ENCODE measurements at places on chromosomes 4 and X.

DNA sequence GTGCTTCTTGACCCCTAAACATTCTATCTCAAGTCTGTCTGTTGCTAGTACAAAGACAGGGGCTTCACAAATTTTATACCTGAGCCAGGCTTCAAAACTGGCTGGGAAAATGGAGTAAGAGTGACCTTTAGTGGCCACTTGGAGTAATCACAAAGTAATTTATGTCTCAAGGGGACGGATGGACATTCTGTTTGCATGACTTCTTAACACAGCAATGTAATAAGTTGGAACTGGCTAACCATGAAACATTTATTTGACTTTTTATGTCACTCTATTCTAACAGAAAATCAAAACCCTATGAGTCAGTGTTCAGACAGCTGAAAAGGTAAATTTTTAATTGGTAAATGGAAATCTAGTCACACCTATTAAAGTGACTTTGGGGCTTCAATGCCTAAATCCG is 600.6 kb downstream of the ANKRD50 start:
- DNase-seq = peak; percentile 82

GRCh38 chr4:70365479-70365878 is 4.9 kb downstream of the SMR3A start:
- DNase-seq = no peak

GRCh38 chr4:183808097-183808456 is 97.0 kb upstream of the STOX2 start:
- no peak for DNase-seq

DNA sequence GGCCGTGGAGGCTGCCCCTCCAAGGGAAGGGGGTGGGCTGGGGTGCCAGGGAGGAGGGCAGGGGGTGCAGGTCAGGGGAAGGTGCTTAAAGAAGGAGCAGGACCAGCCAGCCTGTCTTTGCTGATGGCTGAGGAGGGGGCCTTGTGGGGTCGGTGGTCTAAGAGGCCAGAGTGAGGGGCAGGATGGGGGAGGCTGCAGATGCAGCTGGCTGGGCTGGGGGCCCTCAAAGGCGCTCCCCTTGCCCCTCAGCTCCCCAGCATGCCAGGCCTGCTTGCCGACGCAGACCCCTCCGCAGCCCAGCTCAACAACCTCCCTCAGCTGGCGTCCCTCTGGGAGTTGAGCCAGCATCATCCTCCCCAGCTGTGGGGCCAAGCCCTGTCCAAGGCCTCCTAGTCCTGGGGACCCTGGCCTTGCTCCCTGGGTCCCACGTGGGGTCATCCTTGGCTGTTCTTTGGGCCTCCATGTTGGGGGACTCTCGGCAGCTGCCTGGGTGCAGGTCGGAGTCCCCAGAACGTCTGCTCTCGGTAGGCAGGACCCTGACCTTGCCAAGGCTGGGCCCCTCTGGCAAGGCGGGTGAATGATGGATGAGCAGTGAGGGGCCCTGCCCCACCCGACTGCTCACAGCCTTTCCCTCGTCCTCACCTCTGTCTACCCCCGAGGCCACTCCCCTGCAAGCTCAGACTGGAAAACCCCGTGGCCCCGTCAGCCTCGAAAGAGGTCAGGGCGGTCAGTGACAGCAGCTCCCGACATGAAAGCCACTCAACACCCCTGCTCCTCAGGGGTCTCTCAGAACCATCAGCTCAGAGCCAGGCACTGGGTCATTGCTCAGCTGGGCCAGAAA is 119.4 kb downstream of the FAM53A start:
- no peak for DNase-seq

- no peak for DNase-seq
Measured at GRCh38 chr4:2847302-2847871, 3.7 kb downstream of the ADD1 start.

- DNase-seq = peak; percentile 82
Measured at GRCh38 chrX:147958291-147958690, 22.8 kb upstream of the FMR1NB start.

GRCh38 chr4:186069729-186070128 is 773 bp downstream of the TLR3 start:
- DNase-seq = no peak

DNA sequence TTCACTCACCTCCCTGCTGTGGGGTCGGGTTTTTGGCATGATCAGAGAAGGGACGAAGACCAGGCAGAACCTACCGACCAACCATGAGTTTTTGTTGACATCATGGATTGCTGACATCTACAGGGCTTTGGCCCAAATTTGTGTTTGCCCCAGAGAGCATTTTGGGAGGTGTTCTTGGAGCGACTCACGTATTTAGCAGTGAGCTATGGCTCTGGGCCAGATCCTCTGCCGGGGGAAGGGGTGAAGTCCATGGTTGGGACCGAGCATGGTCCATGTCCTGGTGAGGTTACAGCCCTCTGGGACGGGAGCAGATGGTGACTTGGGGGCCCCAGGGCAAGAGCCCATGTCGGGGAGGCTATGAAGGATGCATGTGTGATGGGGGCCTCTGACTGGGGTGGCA is 17.4 kb downstream of the SORCS2 start:
- DNase-seq = peak; percentile 66

DNA sequence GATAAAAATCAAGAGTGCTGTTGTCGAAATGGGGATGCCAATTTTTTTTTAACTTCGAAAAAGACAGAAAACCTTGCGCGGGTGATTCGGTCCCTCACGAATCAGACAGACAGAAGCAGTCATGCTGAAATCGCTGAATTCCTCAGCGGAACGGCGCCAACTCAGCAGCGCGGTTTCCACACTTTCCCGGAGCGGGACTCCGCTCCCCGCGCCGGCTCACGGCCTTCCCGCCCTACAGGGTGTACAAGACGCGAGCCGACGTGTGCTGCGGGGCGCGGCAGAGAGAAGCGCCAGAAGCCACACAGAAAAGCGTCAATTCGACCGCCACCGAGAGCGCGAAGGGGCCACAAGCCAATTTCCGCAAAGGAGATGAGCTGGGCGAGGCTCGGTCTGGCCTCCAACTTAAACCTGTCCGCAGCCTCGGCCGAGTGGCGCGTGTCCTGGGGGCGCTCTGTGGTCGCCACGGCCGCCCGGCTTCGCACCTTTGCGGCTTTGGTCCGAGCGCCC is 1.3 kb downstream of the NEXMIF start:
- DNase-seq = peak; percentile 1

DNA sequence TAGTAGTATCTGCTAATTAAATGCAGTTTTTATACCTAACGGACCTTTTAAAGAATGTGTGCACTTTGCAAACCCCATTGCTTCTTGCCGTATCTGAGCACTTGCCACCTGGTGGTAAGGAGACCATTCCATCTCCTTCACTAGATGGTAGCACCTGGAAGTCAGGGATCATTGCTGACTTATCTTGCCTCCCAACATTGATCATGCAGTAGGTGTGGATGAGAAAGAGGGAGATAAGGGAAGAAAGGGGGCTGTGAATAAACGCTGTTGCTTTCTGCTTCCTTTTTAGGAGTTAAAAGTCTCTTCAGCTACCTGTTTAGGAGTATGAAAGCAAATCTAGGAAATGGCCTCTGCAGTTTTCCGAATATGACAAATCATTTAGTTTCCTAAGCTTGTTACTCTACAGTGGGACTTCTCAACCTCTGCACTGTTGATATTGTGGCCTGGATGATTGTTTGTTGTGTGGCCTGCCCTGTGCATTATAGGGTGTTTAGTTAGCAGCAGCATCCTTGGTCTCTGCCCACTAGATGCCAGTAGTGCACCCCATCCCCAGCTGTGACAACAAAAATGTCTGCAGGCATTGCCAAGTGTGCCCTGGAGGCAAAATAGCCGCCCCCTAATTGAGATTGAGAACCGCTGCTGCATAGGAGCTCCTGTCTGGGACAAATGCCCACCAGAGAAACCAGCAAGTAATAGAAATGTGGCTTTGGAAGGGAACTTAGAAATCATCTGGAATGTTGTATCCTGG is 38.8 kb downstream of the GAB1 start:
- no peak for DNase-seq

- no peak for DNase-seq
Measured at GRCh38 chr4:174873931-174874330, 44.2 kb upstream of the ADAM29 start.

DNA sequence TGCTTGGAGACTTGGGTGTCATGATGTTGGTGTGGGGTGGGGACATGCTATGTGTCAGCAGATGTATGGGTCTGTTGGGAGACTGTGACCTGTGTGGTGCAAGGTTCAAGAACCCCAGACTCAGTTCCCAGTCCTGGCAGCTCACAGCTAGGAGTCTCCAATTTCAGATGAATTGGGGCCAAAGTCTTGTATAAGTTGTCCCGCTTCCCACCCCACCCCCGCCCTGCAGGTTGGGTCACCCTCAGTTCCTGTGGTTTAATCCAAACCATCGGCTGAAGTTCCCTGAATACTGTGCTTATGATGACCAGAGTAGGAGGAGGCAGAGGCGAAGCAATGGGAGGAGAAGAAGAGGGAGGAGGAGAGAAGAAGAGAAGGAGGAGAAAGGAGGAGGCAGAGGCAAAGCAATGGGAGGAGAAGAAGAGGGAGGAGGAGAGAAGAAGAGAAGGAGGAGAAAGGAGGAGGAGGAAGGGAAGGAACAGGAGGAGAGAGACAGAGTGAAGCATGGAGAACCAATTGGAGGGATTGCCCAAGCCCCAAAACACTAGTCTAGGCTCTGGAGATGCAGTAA is 112.6 kb downstream of the EFNB1 start:
- DNase-seq = peak; percentile 42

- peak; percentile 62 for DNase-seq
Measured at GRCh38 chrX:68571610-68572311, 72.9 kb downstream of the YIPF6 start.

DNA sequence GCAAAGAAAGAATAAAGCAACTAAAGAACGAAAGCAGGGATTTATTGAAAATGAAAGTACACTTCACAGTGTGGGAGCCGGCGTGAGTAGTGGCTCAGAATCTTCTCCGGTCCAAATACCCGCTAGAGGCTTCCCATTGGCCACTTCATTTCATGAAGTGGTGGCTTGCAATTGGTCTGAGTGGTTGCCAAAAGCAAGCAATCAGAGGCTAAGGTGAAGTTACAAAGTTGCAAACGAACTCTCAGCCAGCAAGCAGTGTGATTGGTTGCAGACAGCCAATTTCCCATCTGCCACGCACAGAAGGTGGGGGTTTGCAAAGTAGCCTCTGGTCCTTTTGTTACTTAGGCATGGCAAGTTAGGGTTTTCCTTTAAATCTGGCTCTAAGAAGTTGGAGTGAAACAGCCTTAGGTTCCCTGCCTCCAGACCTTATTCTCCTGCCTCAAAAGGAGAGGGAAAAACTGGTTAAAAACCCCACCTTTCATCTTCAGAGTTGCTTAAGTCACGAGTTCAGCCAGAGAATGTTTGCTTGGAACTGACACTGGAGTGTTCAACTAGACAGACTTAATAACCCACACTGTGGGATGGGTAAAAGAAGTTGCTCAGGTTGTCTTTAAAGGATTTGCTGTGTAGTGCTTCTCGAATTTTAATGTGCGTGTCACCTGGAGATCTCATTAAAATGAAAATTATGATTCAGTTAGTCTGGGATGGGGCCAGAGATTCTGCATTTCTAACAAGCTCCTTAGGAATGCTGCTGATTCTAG is 6.9 kb upstream of the CLOCK start:
- DNase-seq = peak; percentile 48

- no peak for DNase-seq
Measured at GRCh38 chr4:4709736-4710135, 149.7 kb upstream of the MSX1 start.

DNA sequence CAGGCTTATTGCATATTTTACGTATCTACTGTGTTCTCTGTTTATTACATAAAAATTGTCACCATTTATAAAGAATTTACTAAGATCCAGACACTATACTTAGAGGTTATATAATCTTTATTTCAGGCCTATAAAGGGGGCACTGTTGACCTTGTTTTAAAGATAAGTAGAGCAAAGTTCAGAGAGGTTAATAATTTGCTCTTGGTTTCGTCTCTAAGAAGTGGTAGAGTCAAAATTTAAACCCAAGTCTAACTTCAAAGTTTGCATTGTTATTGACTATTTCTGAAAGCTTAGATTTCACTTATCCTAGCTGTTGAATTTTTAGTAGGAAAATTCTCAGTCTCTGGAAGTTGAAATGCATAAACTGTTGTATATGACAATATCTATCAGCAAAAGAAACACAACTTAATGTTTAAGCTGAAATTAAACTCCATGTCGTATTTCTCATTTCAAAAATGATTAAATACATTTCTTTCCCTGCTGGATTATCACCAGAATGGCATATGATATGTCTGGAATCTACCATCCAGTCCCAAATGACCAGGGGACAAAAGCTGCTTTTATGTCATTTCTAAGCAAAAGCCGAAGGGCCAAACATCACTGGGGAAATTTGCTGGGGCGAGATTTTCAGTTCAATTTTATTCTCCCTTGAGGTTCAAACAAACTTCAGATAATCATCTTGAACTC is 138.4 kb downstream of the SLC7A11 start:
- DNase-seq = no peak

- DNase-seq = no peak
Measured at GRCh38 chrX:79139446-79139845, 5.0 kb upstream of the GPR174 start.

GRCh38 chr4:158016511-158016910 is 156.3 kb downstream of the GASK1B start:
- peak; percentile 53 for DNase-seq
